AG08396 (cell line): ENCODE measurements at places on chromosomes 5 and 9.

DNA sequence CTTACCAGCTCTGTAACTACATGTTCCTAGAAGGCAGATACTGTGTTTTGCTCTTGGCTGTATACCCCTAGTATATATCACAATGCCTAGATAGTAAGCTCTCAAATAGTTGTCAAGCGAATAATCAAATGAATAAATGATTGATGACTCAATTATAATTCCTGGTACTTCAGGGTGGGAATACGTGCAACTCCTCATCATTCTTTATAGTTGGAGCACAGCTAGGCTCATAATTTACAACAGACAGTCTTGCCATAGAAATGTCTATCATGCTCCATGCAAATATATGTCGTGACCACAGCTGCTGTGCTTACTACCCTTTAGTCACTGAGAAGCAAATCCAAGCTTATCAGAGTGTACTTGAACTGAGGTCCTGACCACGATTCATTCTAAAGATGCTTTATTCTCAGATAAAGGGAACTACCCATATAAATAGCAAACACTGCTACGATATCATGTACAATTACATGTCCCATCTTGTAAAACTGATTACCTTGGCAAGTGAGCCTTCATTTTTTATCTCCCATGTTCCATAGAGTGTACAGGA is 52.1 kb downstream of the STRBP start:
- DNase-seq, result no peak

- DNase-seq, result no peak
These were observed 67.6 kb upstream of the SELENOP start for GRCh38 chr5:42879291-42879690.

GRCh38 chr9:29796291-29796952 is 2223.1 kb upstream of the C9orf72 start:
- no peak for DNase-seq

DNA sequence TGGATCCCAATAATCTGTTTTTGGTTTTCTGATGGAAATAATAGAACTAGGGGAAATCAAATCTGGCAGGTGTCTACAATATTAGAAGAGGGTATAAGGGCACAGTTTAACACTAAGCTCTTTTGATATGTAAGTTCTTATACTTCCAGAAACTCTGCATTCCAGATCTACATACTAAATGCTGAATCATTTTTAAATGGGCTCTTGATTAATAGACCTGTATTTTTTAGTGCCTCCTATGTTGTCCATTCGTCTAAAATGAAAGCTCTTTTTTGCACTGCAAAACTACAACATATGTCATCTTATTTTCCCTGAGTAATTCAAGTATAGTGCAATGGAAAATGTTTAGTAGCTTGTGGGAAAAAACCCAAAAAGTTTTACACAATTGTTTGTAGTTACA is 44.2 kb downstream of the NR6A1 start:
- no peak for DNase-seq

GRCh38 chr9:10366171-10366779 is 246.5 kb downstream of the PTPRD start:
- no peak for DNase-seq

DNA sequence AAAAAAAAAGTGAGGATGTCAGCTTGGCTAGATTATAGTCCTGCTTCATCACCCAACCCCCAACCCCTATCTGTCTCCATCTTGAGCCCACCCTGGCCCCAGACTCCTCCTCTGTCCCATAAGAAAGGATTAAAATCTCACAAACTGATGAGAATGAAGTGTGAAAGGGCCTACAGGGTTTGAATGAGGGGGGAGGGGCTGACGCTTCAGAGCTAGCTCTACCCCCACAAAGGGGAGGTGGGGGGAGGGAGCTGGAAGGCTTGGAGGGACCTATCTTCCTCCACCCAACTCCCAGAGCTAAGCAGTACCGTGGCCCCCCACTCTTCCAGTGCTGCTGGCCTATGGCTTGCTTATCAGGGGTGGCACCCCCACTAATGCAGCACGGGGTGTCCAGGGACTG is 43.7 kb upstream of the HAND1 start:
- no peak for DNase-seq

DNA sequence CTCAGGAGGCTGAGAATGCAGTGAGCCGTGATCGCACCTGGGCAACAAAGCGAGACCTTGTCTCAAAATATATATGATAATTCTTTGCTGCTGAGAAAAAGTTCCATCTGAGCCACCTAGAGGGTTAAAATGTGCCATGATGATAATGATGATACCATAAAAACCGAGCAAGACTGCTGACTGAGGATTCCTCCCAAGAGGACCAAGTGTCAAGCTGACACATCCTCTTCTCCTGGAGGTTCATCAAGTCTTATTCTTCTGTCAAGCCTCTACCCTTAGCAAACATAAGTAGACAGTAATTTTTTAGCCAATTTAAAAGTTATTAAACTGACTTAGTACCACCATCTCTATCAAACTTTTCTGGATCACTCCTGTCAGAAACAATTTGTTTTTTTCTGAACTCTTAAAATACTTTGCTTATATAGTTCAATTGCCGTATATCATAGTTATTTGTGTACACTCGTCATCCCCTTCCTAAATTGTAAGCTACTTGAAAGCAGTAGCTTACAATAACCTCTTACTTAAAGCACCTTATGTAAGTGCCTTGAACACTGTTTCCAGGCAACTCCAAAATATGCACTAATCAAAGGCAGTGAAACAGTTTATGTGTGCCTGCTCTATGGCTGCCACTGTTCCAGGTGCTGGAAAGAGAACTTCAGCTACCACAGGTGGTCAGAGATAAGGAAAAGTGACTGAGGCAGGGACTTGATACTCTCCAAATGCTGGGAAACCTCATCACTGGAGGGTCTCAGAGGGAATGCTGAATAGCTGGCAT is 57.4 kb downstream of the SCAI start:
- DNase-seq, result no peak

GRCh38 chr9:114981063-114981462 is 50.7 kb upstream of the TNFSF8 start:
- no peak for DNase-seq

GRCh38 chr9:125393426-125393825 is 131.8 kb downstream of the GAPVD1 start:
- DNase-seq, result peak; percentile 44

DNA sequence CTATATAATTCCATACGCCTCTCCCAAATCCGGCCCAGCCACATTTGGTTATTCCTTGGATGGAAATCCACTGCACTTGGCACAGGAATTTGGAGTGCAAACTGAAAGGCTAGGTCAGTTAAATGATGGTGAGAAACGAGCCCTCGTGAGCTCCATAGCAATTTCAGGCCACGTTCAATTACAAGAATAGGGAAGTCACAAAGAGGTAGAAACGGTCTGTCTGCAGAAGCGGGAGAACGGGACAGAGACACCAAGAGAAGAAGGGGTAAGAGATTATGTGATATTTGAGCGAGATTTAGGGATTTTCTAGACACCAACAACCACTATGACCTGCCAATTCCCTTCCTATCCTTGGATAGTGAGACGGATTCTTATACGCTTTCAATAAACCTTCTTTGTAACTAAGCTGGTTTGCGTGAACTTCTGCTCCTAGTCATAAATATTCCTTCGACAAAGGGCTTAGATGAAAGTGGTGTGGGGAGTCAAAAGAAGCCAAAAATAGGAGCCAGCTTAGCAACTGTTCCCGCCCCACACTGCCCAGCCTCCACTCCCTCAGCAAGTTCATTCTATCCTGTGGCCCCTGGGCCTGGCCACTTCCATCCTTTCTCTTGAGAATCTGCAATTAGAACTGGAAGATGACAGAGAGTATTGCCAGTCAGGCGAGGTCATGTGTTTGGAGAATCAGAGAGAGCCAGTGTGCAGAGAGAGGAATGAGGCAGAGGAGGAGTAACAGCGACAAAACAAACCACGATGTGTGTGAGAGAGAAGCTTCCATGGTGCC is 118.4 kb downstream of the ZNF608 start:
- no peak for DNase-seq

DNA sequence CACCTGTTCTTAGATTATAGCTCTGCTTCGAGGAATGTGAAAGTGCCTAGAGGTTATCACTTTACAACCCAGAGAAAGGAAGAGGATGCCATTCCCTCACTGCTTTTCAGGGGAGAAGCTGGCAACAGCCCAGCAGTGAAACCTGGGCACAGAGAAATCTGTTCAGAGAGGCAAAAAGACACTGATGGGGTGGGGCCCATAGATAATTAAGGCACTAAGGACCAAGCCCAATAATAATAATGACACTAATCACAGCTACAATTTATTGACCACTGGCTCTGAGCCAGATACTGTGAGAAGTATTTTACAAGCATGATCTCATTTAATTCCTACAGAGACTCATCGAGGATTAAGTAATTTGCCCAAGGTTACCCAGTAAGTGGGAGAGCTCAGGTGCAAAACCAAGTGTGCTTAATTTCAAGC is 168.3 kb downstream of the PIK3R1 start:
- no peak for DNase-seq

GRCh38 chr9:124222918-124223720 is 34.6 kb upstream of the NEK6 start:
- DNase-seq, result no peak

GRCh38 chr9:16743375-16743774 is 127.1 kb downstream of the BNC2 start:
- DNase-seq, result no peak

DNA sequence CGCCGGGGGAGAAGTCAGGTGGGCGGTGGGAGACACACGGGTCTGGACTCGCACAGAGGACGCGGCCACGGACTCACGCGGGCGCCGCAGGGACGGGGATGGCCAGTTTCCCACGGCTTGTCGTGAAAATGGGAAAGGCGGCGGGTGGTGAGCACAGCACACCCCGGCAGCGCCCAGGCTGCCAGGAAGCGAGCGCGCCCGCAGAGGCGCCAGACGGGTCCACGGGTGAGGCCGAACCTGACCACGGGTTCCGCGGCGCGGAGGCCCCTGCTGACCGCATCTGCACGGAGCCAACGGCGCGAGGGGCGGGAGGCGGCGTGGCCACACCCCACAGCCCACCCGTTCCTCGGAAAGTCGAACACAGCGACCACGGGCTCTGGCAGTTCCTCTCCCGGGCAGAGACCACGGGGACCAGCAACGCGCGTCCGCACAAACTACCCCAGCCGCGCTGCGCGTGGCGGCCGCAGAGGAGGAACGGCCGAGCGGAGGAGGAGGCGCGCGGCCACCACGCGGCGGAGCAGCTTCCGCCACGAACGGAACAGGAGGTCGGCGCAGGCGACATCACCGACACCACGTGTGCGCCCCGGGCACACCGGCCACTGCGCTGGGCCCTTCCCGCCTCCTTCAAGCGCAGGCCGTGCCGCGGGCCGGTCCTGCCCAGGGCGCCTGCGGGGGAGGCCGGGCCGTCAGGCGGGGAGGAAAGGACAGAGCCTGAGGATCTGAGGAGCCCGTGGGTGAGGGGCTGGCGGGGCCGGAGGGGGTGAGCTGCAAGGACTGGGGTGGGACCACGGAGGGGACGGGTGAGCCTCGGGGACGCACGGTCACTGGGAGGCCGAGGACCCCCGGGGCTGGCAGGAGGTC is 5.6 kb downstream of the EXD3 start:
- DNase-seq, result no peak

DNA sequence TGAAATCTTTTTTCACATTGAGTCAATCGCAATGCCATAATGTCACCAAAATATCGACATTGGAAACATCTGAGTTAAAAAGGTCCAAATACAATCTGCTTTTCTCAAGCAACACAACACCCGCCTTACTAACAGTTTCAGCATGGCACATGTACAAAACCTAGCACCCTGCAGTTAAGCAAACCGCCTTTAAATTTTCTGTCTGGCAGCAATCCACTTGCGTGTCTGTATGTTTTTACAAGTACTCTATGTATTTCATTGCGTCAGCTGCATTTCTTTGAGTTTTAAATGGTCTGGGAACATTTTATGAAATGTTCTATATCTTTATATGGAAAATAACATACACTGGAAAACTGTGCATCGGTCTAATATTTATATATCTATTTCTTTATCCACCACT is 134.6 kb downstream of the DENND1A start:
- DNase-seq, result no peak

DNA sequence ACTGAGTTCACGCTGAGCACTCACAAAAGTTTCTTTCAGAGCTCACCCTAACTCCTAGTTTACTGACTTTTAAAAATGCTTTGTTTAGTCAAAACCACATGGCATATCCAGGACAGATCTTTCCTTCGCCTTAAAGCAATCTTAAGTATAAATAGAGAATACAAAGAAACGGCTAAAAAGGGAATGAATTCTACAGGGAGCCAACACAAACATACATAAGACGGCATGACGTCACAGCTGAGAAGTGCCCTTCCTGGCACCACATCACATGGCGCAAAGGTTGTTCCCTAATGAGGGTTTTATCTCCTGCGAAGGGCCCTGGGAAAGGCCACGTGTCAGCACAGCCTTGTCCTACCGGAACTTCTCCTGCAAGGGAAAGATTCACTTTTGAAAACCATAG is 141.3 kb downstream of the IRX1 start:
- DNase-seq, result no peak

DNA sequence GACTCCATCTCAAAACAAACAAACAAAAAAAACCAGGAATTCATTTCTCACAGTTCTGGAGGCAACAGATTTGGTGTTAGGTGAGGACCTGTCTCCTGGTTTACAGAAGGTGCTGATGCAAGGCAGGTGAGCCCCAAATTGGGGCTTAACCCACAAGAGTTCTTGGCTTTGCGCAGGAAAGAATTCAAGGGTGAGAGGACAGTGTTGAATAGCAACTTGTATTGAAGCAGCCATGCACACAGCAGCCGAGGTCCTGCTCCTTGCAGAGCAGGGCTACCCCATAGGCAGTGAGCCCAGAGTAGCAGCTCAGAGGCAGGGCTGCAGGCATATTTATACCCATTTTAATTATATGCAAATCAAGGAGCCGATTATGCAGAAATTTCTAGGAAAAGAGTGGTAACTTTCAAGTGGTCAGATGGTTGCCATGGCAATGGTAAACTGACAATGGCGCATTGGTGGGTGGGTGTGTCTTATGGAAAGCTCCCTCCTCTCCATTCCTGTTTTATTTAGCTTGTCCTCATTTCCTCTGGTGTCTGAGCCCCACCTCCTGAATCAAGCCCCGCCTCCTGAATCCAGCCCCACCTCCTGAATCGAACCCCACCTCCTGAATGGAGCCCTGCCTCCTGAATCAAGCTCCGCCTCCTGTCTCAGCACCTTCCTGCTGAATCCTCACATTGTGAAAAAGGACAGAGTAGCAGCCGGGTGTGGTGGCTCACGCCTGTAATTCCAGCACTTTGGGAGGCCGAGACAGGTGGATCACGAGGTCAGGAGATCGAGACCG is 34.5 kb upstream of the COL5A1 start:
- DNase-seq, result no peak
